ENCODE measurements at places on chromosomes 3 and 15.
A peak's percentile ranks its signal among the peaks of the same experiment; 100 is the strongest.

DNA sequence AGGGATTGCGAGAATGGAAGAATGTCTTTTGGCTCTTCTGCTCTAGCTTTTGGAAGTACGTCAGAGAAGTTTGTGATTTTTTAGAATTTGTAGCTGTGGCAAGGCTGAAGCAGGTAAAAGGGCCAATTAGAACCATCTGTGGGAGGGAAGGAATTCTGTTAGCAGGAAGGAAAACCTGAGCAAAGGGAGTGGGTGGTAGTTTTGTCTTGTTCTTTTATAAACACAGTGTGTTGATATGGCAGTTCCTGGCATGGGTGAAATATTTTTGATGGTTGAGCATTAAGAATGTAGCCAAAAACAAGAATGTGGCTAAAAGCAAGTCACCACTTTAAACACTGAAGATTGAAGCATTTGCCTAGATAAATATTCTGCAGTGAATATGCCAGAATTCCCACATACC, 23.8 kb downstream of the DAG1 start:
- DNase-seq = peak; percentile 4

DNA sequence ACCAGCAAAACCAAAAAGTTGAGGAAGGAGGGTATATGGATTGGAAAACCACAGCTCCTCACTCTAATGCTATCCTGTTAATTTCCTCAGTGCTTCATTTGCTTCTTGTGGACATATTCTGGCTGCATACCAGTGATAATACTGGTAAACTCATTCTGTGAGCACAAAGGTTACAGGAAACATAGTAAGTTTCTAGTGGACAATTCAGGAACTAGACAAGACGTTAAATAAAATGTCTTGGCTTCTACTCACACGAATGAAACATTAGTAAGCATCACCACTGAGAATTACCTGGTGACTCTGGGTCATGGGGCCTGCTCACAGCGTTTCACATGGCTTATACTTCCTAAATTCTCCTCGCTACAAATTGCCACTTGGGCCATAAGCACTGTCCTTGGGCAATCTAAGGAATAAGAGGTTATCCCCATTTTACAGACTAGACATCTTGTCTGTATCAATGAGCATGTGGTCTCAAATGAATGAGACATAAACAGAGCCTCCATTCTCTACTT, 20.1 kb upstream of the PPIB start:
- no peak for DNase-seq

GRCh38 chr3:134320749-134321148, 53.5 kb downstream of the AMOTL2 start:
- DNase-seq = no peak

GRCh38 chr3:196499061-196499460, 4.5 kb downstream of the RNF168 start:
- DNase-seq = peak; percentile 69

GRCh38 chr15:27250223-27250622, 279.2 kb downstream of the GABRG3 start:
- no peak for DNase-seq

DNA sequence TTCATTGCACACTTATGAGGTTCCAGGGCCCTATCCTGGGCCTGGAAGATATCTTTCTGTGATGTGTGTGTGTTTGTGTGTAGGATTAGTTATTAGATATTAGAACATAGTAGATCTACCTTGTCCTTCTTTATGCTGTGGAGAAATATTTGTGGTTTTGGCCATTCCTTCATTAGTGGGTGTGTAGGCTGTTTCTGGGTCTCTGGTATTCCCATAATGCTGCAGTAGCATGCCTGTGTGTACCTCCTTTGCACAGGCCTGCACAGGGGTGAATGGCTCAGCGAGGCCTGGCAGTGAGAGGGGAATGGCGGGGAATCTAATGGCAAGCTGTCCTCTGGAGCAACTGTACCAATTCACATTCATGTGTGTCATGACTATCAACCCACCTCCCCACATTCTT, 125.8 kb upstream of the MRPS22 start:
- DNase-seq = no peak

- DNase-seq = no peak
Observed at GRCh38 chr15:33807665-33808064, 160.6 kb upstream of the CHRM5 start.

DNA sequence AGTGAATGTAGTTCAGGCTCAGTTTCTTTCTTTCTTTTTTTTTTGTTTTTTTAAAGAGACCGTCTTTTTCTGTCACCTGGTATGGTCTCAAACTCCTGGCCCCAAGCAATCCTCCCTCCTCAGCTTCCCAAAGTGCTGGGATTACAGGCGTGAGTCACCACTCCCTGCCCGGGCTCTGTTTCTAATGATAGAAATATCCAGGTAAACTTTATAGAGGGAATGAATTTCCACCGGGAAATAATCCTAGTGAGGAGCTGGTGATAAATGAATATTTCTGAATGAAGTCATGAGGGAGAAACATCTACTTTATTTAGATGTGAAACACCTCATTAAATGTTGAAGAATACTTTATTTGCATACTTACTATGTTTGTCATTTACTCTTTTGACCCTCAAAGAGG, 7.2 kb downstream of the RNF13 start:
- no peak for DNase-seq

DNA sequence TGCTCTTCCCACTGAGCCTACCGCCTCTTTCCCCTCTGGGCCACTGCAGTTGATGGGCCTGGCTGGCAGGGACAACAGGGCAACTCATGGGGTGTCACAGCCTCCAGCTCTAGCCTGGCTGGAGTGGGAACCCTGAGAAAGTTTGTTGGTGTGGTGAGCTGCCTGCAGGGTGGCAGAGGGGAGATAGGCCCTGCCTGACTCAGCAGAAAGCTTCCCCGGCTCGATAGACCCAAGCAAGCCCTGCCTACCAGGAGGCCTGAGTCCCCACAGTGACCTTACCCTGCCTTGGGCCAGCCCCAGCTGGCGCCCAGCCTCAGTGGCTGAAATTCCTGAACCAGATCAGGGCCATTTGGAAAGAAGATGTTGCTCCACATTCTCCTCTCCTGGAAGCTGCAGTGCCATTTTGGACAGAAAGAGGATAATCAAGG, 29.4 kb downstream of the ABTB1 start:
- DNase-seq = peak; percentile 85

DNA sequence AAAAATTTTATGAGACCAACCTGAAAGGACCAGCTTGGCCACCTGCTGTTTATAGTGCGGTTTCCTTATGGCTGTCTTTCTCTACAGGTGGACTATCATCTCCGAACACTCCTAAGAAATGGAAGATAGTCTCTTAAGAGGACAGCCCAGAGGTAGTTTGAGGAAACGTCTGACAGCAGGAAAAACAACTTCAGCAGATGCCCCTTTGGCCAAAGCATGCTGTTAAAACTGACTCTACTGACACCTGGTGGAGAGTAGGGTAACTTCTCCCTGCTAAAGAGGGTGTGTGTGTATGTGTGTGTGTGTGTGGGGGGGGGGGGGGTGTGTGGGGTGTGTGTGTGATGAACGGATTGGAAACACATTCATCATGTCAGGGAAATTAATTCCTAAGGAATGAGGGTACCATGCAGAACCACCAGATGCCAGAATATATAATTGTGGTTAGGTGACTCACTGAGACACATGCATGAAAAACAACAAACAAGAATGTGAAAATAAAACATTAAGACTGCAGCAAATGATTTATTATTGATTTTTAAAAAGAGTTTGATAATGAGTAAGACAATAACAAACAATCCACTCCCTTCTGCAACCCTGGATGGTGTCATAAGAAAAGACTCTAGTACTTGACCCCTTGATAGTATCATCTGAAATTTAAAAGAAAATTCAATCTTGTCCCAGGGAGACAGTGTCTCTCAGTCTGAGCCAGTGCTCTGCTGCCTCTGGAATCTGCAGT, 256.5 kb downstream of the THRB start:
- peak; percentile 99 for DNase-seq

GRCh38 chr3:126312341-126312740, 44.9 kb downstream of the KLF15 start:
- DNase-seq = no peak

DNA sequence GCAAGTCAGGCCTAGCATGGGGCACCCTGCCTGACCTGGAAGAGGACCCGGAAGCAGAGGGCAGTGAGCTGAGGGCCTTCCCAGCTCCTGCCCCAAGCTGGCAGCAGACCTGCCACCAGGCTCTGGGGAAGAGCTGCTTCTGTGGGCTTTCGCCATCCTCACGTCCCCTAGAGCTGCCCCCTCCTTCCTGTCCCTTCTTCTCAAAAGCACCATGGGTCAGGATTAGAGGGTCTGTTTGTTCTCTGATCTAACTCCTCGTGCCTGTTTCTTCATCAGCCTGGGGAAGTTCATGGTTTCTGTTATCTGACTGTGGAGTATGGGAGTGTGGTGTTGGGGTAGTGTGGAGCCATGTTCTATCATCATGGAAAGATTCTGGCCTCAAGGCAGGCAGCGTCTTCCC, 58.4 kb upstream of the POLG start:
- no peak for DNase-seq

GRCh38 chr15:64558460-64559179, 98.2 kb downstream of the ZNF609 start:
- DNase-seq = peak; percentile 52

- DNase-seq = no peak
Observed at GRCh38 chr3:152245498-152246170, 23.1 kb upstream of the MBNL1 start.

DNA sequence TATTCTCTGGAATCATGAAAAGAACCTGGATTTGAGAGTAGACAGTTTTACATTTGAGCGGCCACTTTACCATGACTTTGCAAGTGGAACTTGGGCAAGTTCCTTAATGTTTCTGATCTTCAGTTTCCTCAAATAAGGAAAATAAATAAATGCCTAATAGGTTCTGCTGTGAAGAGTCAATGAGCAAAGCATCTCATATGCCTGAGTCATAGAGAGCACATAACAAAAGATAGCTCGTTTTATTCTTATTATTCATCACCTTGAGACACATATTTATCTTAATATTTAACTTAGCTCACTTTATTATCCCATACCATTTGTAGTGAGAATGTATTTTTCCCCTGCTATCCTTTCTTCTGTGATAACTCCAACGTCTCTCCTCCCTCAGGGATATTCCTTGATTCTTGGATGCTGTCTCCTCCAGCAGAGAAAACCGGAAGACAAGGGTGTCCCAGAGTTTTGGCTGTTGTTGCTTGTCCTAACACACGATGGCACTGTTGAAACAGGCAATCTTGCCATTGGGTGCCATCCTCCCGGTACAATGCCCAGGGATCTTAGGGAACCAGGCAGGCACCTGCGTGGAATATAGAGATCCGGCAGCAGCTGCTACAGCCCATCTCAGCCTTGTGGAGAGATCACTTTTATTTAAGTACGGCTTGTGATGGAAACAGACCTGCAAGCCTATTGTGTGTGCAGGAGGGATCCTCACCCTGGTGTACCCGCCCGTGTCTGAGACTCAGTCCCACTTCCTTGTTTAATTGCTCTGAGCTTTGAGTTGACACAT, 33.3 kb upstream of the VPS33B start:
- DNase-seq = peak; percentile 63

DNA sequence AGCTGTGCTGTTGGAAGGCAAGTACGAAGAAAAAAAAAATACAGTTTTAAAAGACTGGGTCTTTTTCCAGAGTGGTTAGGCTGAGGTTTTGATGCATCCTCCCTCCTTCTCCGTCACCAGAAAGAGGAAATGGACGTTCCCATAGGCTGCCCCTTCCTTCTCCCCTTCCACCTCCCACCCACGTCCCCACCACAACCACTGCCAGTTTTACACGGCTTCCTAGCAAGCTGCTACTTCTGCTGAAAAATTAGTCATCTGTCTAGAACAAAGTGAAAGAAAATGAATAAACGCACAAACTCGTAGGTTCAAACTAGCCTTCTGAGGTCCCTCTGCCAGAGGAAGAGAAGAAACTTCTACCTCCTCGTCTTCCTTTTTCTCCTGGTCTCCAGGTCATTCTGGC, 71.6 kb upstream of the RPL35A start:
- no peak for DNase-seq

DNA sequence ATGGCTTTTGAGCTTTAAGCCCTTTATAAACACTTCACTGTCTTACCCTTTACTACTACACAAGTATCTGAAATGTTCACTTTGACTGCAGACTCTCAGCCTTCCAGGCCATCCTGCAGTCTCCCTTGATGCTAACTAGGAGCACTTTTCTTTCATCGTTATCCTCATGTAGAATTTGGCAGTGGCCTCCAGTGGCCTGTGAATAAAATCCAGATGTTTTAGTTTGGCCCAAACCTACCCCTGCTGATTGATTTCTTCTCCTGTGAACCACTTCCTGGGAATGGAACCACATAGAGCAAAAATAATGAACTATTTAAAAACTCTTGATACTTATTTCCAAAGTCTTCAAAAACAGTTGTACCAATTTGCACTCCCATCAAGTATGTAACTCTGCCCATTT, 271.9 kb downstream of the FEZF2 start:
- peak; percentile 88 for DNase-seq
